ENCODE measurements at places on chromosomes 12 and 14.

DNA sequence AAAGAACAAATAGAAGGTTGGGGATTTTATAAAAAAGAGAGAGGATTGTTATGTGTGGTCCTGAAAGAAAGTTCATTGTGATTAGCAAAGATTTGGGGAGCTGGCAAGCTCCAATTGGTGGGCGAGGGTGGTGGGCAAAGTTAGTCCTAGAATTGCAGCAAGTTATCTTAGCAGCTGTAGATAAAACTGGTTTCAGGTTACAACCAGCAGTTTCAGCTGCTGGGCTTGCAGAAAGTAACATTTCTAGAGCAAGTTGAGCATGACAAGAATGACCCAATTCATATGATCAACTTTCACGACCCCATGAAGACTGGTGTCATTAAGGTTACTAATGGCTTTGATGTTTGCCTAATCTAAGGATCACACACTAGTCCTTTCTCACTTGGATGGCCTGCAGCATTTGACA, 177.9 kb upstream of the NUDT4 start:
- no peak for DNase-seq

DNA sequence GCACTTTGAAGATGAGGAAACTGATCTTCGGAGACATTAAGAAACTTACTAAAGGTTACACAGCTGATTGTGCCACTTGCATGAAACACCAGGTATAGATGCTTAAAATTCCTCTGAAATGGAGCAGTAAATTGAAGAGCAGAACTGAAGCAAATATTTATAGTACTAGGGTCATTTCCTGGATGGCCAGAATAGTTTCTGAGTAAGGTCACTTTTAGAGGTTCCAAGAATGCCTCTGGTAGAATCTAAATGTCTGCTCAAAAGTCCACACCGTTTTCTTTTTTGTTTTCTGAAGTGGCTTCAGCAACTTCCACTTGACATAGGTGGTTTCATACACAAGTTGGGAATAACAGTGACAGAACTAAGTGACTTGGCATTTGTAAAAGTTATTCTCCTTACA, 19.4 kb downstream of the TPH2 start:
- DNase-seq, result no peak

DNA sequence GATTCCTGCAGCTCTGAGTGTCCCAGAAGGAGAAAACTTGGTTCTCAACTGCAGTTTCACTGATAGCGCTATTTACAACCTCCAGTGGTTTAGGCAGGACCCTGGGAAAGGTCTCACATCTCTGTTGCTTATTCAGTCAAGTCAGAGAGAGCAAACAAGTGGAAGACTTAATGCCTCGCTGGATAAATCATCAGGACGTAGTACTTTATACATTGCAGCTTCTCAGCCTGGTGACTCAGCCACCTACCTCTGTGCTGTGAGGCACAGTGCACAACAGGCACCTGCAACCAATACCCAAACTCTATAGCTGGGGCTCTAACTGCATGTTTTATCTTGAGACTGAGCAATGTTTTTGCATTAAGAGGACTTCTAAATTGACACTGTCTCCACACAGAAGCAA, 379.2 kb upstream of the OR4E1 start:
- no peak for DNase-seq

DNA sequence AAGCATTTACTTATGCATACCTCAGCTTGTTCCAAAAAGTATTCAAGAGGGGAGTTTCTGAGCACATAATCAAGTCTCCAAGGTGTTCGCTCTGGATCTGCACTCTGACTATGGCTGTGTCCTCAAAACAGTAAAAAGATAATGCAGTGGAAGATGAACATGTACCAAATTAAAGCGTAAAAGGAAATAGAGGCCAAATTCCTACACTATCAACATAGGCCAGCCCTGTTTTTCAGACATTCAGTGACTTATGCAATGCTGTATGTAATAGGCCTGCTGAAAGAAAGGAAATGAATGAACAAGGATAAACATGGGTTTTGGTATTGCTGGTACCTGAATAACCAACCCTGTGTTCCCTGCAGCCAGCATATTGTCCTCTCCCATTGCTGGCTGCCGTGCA, 115.7 kb downstream of the SAMD4A start:
- DNase-seq, result no peak

- DNase-seq, result no peak
Measured at GRCh38 chr14:100649173-100649519, 61.9 kb upstream of the BEGAIN start.

DNA sequence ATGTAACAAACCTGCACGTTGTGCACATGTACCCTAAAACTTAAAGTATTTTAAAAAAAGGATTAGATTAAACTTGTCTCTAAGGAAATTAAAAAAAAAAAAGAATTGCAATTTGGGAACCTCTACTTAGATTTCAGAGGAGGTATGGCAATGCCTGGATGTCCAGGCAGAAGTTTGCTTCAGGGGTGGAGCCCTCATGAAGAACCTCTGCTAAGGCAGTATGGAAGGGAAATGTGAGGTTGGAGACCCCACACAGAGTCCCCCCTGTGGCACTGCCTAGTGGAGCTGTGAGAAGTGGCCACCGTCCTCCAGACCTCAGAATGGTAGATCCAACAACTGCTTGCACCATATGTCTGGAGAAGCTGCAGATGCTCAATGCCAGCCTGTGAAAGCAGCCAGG, 279.6 kb upstream of the CCDC196 start:
- DNase-seq, result no peak

DNA sequence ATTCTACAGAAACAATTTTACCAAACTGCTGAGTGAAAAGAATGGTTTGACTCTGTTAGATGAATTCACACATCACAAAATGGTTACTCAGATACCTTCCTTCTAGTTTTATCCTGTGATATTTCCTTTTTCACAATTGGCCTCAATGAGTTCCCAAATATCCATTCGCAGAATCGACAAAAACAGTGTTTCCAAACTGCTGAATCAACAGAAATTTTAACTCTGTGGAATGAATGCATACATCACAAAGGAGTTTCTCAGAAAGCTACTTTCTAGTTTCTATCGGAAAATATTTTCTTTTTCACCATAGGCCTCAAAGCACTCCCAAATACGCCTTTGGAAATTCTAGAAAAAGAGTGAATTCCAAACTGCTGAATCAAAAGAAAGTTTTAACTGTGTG, 525.0 kb downstream of the ALG10 start:
- no peak for DNase-seq

DNA sequence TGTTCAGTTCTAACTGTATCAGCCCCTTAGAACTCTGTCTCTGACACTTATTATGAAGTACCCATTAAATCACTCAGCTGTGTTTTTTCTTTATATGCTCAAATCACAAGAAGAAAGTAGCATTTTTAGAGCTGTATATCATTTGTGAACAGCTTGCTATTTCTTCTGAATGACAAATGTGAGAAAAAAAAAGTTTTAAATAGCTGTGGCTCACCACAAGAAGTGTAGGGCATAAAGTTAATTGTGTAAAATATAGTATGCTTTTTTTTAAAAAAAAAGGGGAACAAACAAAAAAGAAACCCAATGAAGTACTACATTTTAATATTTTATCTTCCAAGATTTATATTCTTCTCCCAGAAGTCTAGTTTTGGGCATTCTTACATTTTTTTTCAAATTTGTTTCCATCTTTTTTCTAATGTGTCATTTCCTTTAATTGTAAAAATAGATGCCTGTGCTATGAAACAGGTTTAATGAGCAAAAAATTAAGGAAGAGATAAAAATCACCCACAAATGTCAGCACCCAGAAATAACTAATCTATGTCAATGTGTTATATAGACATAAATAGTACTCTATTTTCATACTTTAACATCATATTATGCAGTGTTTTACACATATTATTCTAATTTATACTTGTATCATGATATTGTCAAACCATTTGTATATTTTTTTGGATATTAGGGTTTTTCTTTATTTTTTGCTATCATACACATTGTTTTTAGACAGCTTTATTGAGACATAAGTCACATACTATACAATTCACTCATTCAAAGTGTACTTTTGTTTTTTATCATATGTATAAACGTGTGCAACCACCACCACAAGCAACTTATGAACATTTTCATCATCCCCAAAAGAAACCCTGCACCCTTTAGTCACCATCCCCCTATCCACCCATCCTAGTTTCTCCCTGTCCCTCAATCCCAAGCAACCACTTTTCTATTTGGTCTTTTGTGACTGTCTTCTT, 22.4 kb upstream of the LRRK2 start:
- DNase-seq, result no peak

DNA sequence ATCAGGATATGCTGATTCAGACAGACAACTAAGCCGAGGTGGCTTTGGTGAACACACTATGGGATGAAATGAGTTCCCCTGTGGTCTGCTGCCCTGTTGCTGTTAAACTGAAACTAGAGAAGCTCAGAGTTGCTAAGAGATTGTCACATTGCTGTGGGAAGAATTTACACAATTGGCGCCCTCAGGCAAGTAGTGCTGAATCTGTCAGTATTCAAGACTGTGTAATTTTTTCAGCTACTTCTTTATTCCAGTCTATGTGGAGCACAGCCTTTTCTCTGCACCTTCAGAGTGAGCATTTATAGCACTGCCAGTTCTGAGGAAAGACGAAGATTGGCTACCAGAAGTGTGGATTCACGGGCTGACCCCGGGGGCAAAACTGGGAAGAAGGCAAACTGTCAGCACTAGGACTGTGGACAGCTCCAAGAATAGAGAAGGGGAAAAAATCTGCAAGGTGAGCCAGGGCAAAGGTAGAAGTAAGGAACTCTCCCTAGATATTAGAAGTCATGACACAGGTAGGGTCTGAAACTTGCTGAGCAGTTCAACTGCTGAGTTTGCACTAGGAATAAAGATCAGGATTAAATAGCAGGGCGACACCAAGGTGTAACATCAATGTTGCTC, 218.8 kb upstream of the TMPO start:
- no peak for DNase-seq

DNA sequence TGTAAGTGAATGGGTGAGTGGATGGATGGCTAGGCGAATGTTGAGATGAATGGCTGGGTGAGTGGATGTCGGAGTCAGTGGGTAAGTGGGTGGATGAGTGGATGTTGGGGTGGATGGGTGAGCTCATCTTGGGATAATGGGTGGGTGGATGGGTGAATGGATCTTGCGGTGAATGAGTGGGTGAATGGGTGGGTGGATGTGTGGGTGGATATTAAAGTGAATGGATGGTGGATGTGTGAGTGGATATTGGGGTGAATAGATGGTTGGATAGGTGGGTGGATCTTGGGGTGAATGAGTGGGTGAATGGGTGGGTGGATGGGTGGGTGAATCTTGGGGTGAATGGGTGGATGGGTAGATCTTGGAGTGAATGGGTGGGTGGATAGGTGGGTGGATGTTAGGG, 51.9 kb downstream of the CMKLR1 start:
- DNase-seq, result no peak

GRCh38 chr14:35159742-35160409, 37.5 kb downstream of the PRORP start:
- DNase-seq, result no peak

DNA sequence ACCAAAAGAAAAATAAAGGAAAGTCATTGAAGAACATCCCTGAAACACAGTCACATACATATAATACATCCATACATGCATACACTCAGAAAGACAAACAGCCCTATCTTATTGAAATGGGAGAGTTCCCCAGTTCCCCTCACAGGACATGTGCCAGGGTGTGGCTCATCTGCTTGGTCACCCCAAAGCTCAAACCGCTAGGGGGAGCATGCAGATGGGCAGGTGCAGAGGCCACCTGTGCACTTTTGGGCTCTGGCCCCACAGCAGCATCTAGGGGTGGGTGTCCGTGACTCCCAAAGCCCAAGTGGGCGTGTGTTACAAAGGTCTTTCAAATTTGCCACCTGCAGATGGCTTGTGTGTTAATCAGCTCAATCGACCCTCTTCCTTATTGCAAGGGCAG, 75.2 kb downstream of the CMAS start:
- DNase-seq, result peak; percentile 6

- no peak for DNase-seq
Measured at GRCh38 chr14:102523200-102523568, 13.6 kb upstream of the ANKRD9 start.

DNA sequence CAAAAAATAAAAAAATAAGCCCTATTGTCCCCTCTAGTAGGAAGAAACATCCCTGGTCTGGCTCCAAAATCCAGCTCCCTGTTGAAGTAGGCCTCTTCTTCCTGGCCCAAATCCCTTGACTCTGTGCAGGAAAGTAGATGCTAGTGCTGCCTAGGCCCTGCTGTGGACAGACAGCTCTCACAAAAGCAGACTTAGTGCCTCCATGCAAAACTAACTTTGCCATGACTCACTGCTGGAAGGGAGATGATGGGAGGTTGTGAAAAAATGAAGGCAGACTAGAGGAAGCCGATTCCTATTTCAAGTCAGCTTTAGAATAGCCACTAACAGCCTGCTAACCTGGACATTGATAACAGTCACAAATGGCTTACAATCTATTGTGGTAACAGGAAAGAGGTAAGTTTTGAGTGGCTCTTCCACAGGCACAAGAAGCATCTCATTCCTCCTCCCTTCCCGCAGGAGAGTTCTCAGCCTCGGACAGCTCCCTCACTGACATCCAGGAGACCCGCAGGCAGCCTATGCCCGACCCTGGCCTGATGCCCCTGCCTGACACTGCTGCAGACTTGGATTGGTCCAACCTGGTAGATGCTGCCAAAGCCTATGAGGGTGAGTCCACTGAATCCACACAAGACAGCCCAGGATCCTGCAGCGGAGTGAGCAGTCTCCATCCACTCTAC, 198.9 kb upstream of the RGS6 start:
- DNase-seq, result no peak

- DNase-seq, result no peak
Measured at GRCh38 chr12:47885566-47885965, 19.2 kb downstream of the VDR start.

DNA sequence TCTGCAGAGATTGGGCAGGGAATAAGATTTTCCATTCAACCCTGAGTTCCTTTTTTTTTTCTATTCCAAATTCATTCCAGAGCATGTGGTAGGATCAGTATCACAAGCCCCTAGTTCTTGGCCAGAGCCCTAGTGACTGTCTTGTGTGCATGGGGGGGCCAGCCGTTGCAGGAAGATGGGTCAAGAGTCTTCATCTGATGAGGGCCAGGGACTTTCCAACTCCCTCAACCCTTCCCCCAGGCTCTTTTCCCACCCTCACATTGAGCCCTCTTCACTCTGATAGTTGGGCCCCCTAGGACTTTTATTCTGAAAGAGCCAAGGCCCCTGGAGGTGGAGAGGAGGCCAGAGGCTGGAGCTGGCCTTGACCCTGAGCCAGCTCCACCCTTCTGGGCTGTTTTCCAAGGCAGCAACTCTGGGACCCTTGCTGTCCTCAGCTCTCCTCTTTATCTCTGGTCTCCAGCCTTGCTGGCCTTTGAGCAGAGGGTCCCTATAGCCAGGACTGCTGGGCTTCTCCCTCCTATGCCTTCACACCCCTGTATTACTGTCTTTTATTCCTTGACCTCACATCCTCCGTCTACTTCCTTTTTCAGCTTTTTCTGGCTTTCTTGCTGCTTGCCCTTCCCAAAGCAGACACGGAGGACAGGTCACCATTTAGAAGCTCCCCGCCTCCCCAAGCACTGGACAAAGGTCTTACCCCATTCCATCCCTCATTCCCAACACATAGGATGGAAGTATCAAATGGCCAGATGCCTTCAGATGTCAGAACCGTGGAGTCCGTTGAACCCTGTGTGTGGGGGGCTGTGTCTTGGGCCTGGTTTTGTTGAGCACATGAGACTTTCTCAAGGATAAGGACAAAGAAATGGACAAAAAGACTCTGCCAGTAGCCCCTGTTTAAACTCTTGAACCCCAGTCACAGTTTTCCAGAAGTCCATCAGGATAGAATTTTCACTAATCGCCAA, 5.6 kb downstream of the RBP5 start:
- no peak for DNase-seq

GRCh38 chr12:5964913-5965900, 20.1 kb upstream of the ANO2 start:
- no peak for DNase-seq

All from activated T-helper 9 cell treated with anti-CD3 and anti-CD28 coated beads, Interleukin-2, amount 50 U/mL, for 16 hours (primary cell).